ENCODE measurements at places on chromosomes 2 and 18.
A peak's percentile ranks its signal among the peaks of the same experiment; 100 is the strongest.

DNA sequence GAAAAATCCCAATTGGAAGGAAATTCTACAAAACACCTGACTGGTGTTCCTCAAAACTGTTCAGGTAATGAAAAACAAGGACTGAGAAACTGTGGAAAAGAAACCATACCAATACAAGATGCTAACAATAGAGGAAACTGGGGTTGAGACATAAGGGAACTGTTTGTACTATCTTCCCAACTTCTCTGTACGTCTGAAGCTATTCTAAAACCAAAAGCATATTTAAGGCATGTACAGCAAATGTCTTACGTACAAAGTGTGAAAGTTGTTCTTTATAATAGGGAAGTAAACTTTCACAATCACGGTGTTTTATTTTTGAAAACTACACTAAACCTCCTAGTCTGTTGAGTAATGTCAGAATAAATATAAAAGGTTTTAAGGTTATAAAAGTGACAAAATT lies 776.1 kb upstream of the RAB6C start:
- DNase-seq = no peak

DNA sequence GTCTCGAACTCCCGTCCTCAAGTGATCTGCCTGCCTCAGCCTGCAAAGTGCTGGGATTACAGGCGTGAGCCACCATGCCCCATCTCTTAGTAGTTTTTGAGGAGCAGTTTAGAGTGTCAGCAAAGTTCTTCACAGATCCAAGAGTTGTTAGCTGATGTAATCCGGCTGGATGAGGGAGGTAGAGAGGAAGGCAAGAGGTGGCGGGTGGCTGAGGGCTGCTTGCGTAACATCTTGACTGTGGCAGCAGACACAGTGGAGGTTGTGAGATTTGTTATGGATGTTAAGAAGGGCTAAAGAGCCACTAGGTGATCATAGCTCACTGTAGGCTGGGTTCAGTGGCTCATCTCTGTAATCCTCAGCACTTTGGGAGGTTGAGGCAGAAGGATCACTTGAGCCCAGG lies 19.5 kb upstream of the FAM136A start:
- no peak for DNase-seq

DNA sequence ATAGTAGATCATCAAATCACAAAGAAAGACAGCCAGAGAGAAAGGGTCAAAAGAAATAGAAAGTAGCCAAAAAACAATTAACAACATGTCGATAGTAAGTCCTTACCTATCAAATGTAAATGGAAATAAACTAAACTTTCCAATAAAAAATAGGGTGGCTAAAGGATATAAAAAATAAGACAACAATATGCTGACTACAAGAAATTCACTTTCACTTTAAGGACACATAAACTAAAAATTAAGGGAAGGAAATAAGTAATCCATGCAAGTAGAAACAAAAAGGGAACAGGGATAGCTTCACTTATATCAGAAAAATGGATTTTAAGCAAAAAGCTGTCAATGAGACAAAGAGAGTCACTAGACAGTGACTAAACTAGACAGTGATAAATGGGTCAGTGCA lies 903.9 kb upstream of the ZEB2 start:
- DNase-seq = no peak

- peak; percentile 11 for DNase-seq
These were observed 28.9 kb upstream of the TOGARAM2 start for GRCh38 chr2:28951910-28952835.

DNA sequence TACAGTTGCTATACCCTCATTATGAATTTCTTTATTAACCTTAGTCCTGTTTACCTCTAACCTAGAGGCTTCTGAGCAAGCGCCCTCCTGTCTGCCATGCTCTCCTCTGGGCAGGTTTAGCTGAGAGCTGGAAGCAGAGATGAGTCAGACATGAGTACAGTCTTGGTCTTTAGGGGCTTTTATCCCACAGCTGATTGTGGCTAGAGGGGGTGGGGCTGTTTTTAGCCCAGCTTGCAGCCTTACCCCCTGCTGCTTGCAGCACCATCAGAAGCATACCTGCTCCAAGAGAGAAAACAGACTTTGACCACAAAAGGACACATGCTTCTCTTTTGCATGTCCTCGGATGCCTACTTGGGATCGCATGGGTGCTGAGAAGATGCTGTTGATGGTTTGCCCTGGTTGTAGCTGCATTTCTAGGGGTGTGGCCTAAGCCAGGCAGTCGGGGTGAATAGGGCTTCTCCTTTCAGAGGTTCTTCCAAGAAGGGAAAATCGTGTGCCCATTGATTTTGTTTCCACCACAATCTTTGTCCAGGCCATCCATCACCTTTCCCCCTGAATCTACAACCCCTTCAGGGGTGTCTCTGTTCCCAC lies 115.0 kb upstream of the LGALSL start:
- DNase-seq = no peak

GRCh38 chr2:149148194-149149006 lies 109.9 kb downstream of the LYPD6B start:
- no peak for DNase-seq

- peak; percentile 93 for DNase-seq
These were observed 22.3 kb downstream of the DOK1 start for GRCh38 chr2:74576863-74577229.

GRCh38 chr2:68483011-68483410 lies 15.6 kb downstream of the APLF start:
- no peak for DNase-seq

DNA sequence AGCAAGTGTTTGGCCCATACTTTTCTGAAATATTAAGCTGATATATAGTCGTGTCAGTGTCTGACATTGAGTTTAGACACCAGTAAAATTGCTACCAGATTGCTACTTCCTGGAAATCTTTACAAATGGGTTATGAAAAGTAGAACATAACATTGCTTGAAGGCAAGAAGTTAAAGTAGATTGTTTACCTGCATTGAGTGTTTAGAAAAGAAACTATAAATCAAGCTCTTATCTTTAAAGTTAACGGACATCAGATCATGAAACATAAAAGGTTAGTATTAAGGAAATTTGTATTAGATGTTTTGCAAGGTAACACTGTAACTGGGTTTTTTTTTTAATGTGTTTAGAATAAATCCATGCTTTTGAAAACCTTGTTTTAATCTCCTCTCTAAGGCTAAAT lies 4.8 kb upstream of the YES1 start:
- no peak for DNase-seq

GRCh38 chr18:47054369-47054768 lies 18.9 kb upstream of the ELOA2 start:
- no peak for DNase-seq

- DNase-seq = no peak
These were observed 171.5 kb upstream of the SIX2 start for GRCh38 chr2:45180779-45181178.

DNA sequence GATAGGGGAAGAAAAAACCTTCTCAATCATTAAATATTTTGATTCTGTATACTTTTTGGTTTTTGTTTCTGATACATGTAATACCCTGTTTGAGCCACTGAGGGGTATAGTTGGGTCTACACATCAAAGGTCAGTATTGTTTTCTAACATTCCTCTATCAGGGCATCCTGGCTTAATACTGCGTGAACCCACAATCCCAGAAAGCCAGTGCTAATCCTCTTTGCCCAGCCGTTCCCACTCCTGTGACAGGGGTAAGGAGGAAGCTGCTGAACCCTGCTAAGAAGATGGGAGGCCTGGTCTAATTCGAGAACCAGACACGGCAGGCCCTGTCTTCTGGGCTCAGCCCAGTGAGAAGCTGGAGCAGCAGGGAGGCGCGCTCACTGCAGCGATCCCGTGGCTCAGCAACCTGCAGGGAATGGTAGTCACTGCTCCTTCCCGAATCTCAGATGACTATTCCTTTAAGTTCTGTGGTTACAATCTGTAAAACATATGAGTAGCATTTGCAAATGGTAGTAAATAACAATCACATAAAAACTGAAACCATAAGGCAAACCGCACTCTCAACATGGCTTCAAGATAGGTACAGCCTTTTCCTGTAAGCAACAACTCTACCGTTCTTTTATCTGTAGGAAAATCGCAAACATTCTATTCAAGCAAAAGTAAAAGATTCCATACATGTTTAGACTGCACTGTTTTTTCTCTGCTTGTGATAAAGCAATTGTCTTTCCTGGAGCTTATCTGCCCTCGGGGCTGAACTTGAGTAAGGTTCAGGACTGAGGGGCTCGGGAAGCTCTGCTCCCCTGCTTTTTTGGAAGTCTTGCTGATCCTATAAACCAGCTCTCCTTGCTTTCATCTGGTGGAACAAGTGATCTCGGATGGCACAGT lies 87.0 kb downstream of the EPB41L3 start:
- no peak for DNase-seq

- DNase-seq = no peak
These were observed 63.7 kb downstream of the COBLL1 start for GRCh38 chr2:164777847-164778461.

GRCh38 chr2:189115126-189115525 lies 64.4 kb downstream of the COL5A2 start:
- peak; percentile 16 for DNase-seq

- no peak for DNase-seq
These were observed 99.5 kb downstream of the RNF144A start for GRCh38 chr2:7016601-7017211.

DNA sequence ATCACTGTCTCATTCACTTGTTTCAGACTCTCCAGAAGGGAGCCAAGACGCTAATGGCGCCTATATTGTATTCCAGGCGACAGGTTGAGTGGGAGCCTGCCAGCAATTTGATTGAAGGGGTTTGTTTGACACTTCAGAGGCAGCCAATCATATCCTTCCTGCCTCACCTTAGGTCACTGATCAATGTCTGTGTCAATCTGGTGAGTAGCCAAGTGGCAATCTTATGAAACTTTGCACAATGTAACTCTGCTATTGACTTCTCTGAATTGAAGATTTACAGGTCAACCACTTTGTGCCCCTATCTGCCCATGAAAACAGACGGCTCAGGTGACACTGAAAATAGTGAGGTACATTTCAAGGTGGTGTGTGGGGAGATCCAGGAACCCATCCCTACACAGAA lies 32.7 kb upstream of the RPE start:
- no peak for DNase-seq

DNA sequence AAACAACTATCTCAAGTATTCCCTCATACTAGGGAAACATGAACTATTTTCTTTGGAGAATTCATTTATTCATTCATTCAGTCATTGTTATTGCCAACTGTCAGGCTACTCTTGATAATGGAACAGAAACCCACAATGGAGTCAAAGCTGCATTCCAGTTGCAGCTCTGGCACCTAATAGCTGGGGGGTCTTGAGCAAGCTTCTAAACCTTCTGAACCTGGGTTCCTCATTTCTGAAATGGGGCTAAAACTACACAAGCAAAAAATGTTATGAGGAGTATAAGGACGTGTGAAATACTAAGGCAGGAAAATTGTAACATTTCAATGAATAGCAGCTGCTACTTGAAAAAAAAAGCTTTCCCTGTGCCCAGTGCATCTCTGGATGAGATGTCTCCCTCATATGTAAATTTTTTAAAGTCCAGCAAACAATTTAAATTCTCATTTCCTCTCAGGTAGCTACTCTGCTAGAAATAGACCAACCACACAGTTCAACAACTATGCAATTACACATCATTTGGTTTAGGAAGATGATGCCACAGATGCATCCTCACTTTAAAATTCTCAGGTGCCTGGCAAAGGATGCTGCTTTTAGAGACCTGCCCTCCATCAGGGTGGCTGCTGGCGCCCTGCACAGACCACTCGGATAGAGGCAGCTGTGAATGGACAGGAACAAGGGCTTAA lies 38.5 kb downstream of the SPRED2 start:
- DNase-seq = no peak

- DNase-seq = peak; percentile 71
These were observed 139.5 kb upstream of the LRATD1 start for GRCh38 chr2:14492920-14493503.

DNA sequence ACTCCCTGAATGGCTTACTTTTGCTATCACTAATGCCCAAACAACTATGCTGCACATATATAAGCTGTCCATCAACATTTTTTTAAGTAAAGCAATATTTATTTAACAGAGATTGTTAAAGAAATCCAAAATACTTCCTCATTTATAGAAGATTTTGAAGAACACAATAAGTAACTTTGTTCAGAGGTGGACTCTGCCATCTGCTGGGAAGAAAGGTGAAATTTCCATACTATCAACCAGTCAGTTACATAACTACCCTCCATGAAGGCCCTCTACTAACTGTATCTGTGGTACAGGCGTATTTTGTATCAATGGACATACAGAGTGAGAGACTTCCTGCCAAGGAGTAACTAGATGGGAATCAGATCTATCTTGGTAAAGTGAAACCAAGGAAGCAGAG lies 106.0 kb downstream of the DTNB start:
- DNase-seq = peak; percentile 41

GRCh38 chr18:76357585-76358260 lies 137.3 kb downstream of the ZNF516 start:
- no peak for DNase-seq

DNA sequence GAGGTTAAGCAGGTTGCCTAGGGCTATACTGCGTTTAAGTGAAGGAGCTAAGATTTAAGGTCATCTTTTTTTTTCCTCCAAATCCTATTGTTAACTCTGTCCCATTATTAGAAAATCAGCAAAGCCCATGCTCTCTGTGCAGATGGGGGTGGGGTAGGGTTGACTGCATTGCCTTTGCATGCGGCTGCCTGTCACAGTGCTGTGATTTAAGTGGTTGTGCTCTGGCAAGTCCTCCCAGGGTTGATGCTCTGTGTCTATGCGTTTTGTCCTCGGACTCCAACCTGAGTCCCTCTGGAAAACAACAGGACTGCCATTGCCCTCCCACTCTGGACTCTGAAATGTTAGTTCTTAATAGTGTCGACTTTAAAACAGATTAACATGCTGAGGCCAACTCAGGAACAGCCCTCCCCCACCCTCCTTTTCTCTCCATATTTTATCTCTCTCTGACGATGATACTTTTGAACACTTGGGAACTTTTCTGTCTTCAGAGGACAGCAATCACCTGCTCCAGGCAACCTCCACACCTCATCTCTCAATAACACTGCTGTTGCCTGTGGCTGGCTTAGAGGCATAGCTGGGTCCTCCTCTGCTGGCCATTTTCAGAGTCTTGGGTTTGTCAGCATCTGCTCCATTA lies 5.8 kb downstream of the FHOD3 start:
- no peak for DNase-seq

DNA sequence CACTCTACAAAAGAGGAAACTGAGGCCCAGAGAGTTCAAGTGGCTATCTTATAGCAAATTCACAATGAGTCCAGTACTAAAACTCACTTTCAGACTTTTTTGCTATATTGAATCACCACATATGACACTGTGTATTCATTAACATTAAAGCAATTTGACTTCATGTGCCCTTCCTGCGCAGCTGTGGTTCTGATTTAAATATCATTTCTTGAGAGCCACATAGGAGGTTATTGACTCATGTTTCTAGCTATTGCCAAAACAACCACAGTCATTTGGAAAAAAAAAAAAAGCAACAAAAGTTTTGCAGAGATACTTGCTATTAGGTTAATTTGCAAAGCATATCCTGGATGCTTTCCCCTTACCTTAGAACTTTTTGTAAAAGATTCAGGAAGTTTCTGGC lies 341.2 kb downstream of the PIK3C3 start:
- DNase-seq = no peak

GRCh38 chr2:80573950-80574349 lies 269.4 kb upstream of the LRRTM1 start:
- DNase-seq = no peak
